ENCODE measurements at places on chromosomes 7 and 10.

DNA sequence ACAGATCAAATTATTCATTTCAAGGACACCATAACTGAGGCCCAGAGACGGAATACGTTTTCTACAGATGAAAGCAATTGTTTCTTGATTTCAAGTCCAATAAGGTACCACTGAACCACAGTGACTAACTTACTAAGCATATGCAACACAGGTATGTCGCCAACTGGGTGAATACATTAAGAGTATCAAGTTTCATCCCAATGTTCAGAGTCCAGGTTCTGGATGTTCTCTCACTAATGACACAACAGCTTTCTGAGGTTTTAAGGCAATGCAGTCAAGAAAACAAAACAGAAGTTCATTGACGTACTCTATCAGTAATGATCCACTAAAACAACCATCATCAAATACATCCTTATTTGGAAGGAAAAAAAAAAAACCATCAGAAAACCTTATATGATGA lies 35.8 kb downstream of the NSUN6 start:
- DNase-seq = no peak

GRCh38 chr7:94145602-94146001 lies 141.4 kb upstream of the BET1 start:
- DNase-seq = no peak

DNA sequence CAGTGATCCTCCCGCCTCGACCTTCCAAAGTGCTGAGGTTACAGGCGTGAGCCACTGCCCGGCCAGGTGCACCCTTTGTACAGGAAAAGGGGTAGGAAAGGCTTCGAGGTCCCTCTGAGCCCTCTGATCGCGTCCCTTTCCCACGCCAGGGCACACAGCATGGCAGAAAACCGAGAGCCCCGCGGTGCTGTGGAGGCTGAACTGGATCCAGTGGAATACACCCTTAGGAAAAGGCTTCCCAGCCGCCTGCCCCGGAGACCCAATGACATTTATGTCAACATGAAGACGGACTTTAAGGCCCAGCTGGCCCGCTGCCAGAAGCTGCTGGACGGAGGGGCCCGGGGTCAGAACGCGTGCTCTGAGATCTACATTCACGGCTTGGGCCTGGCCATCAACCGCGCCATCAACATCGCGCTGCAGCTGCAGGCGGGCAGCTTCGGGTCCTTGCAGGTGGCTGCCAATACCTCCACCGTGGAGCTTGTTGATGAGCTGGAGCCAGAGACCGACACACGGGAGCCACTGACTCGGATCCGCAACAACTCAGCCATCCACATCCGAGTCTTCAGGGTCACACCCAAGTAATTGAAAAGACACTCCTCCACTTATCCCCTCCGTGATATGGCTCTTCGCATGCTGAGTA lies 871 bp downstream of the POP7 start:
- no peak for DNase-seq

GRCh38 chr7:69796416-69796815 lies 198.1 kb downstream of the AUTS2 start:
- no peak for DNase-seq

GRCh38 chr7:36473454-36474282 lies 84.0 kb downstream of the ANLN start:
- no peak for DNase-seq

DNA sequence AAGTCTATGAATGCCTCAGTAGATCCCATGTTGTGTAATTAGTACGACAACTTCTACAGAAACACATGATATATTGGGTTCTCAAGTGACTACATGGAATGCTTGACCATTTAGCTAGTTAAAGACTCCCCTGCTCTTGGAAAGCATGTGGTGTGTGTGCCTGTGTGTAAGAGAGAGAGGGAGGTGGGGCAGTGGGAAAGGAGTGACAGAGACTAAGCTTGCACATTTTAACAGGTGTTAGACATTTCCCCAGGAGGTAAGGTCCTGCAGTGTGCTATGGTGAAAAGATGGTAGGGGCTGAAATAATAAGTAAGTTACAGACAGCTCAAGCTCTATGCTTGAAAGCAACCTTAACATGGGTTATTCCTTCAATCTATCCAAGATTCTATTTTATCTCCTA lies 241.7 kb upstream of the GHITM start:
- DNase-seq = no peak

- DNase-seq = peak; percentile 86
These were observed 98.8 kb upstream of the ZNF722 start for GRCh38 chr7:63899691-63900393.

DNA sequence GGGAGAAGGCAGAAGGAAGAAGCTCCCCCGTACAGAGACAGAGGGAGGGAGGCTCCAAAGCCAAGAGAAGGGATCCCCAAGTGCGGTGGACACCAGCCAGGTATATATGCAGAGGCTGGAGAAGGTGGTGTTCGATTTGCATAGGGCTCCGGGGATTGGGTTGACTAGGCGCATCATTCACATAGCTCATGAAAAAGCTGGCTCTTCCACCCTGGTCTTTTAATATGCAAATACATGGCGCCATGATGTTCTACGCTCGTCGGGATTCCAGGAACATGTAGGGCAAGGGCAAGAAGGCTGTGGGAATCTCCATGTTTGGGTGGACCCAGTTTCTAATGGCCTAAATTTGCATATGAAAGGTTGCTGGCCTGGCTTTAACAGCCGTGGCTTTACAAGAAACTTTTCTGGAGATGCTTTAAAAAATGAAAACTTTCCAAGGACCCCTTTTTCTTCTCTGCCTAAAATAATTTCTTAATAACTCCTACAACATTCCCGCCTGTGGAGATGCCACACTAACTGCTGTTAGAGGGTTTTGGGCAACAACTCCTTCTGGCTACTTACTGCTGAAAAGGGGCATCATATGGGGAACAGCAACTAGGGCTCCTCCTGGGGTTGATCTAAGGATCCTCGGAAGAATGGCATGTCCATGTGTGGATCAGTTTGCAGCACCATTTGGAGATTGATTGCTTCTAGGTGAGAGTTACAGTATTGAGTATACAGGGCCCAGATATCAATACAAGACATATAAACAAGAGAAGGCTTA lies 28.3 kb downstream of the C1GALT1 start:
- no peak for DNase-seq

DNA sequence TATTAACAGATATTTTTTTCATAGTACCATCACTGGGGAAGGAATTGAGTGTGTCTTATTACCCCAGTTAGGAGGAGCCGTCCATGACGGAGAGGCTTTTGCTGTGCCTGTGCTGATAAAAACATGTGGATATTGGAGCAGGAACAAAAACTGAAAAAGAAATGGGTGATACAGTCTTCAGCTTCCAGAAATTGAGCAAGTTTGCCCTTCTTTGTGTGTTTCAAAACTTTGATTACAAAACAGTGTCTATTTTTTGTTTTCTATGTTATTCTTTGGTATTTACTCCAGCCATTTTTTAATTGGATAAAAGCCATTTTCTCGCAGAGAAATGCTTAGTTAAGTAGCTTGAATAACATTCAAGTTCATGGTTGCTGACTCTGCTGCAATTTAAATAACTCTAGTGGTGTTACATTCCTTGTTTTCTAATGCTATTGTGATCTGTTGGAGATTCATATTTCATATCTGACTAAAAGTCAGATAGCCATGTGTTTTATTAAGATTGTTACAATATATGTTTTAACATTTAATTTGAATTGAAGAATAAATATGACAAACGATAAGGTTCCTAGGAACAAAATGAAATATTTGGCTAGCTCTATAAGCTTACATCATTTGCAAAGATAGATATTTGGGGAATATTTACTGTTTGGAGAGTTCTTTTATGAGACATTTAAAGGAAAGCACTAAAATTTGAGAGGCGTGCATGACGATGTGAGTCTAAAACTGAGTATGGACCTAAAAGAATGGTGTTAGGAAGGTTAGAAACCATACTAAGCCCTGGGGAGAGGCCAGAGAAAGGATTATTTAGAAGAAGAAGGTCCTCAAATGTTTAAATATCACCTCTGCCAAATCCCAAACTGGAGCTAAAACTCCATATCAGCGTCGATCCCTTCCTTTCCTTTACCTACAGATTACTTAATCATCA lies 747.3 kb upstream of the CELF2 start:
- DNase-seq = no peak

DNA sequence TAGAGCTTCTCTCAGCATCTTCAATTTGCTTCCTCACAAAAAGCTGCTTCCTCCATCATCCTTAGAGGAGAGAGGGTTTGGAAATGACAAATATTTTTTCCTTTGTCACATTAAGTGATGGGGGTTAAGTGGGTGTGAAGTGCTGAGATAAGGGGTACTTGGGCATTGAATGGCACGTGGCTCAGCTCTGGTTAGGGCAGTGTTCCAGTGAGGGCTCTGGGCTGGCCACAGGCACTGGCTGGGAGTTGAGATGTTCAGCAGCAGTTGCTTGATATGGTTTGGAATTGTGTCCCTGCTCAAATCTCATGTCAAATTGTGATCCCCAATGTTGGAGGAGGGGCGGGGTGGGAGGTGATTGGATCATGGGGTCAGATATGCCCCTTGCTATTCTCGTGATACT lies 33.7 kb upstream of the CHCHD3 start:
- DNase-seq = no peak

GRCh38 chr10:22317076-22317370 lies 835 bp downstream of the COMMD3 start:
- DNase-seq = no peak

GRCh38 chr7:2182461-2182860 lies 50.3 kb downstream of the MAD1L1 start:
- DNase-seq = no peak

DNA sequence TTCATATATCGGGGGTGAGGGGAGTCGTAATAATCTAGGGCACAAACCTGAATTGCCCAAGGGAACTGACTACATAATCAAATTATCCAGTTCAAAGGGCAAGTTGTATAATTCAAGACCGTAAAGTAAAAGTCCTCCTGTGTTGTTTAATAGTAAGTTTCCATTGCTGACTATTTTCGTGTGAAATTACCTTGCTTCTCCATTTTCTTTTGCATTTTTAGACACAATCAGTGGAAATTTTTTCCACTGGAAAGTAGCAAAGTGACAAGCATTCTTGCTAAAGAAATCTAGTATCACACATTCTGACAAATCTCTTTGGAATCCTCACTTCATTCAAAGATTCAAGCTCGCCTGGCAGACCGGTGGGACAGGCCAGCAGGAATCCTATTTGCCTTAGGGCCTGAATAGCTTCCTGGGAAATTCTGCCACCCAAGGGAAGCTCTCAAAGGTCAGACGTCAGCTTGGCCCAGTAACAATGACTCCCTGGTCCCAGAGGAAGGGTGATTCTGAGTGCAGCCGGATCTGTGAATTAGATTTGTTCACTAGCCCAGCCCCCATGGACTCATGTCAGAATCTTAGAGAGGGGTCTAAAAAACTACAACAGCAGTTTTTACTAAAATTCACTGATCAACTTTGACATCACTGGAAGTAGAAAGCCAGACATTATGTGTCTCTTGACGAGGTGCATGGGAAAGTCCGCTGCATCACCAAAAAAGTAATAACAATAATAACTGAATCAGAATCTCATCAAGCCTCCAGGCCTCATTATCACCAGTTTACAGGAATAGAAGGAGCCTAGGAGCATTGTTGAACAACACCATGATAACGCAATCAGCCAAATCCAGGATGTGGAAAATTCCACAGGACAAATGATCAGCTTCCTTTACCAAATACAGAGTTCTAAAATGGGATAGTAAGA lies 161.0 kb downstream of the SKIDA1 start:
- no peak for DNase-seq

GRCh38 chr10:24341371-24341770 lies 132.4 kb downstream of the KIAA1217 start:
- DNase-seq = no peak

DNA sequence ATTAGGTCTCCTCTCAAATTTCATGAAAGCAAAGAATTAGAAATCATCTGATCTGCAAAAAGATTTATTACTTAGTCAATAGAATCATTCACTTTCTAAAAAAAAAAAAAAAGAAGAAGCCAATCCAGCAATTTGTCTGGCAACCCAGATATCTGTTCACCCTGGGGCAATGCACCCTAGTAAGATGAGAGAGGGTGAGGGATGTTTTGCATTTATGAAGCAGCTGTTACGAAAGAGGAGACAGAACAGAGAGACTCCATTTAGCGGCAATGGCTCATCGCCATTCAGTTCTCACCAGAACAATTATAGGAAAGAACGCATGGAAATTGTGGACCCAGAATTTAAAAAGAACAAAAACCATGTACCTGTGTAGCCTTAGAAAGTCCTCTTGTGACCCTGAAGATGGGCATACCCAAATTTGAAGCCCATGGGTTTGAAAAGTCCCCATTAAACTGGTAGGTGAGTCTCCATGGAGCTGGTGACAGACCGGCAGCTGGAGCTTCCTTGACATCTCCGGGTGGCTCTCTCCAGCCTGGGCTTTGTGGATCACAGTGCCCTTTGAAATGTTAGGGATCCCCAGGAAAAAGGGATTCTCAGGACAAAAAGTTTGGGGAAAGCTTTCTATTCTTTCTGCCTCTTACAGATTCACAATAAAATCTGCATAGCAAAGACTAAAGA lies 45.5 kb upstream of the CCDC3 start:
- DNase-seq = no peak

DNA sequence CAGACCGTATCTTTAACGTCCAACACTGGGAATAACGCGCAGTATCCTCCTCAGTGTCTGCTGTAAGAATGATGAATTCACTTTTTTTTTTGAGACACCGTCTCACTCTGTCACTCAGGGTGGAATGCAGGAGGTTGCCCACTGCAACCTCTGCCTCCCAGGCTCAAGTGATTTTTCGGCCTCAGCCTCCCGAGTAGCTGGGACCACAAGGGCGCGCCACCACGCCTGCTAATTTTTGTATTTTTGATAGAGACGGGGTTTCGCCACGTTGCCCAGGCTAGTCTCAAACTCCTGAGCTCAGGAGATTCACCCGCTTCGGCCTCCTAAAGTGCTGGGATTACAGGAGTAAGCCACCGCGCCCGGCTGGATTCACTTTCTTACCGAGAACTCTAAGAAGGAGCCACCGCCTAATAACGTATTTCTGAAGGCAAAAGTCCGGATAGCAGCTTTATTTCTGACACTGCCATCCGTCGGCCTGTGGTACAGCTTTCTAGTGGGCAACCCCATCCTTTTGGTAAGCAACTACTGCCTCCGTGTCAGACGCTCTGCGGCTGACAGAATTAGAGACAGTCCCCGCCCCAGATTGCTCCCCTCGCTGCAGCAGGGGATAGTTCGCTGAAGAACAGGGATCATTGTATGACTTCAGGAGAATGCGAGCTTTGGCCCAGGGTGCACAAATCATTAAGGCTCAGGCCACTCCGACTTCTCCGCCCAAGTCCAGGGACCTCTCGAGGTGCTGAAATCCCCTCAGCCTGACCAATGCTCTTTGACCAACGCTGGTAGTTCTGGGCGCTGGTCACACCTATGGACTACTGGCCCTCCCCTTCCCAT lies 662 bp downstream of the POLR3A start:
- DNase-seq = no peak

- no peak for DNase-seq
These were observed 23.5 kb upstream of the KCNMA1 start for GRCh38 chr10:77661100-77661499.

GRCh38 chr7:103731169-103731568 lies 258.3 kb downstream of the RELN start:
- DNase-seq = no peak

Data from activated CD4-positive, CD25-positive, alpha-beta regulatory T cell treated with anti-CD3 and anti-CD28 coated beads, Interleukin-2, amount 50 U/mL, for 72 hours (primary cell).